ENCODE measurements at places on chromosomes 1 and 21.

GRCh38 chr1:225565847-225566246 is 87.1 kb downstream of the ENAH start:
- H3K27ac ChIP-seq: no peak overlapping the region
- no peak overlapping the region for H3K4me3 ChIP-seq
- no peaks in the 10 kb centered on the region for H3K4me1 ChIP-seq
- H3K36me3 ChIP-seq: no peaks in the 10 kb centered on the region

- no peak for DNase-seq
- peaks cover 16% of the 10 kb centered on the region for H3K4me1 ChIP-seq
- no peaks in the 10 kb centered on the region for H3K36me3 ChIP-seq
- H3K4me3 ChIP-seq: no peak overlapping the region
Observed at GRCh38 chr1:183467687-183468086, 4.6 kb upstream of the SMG7 start.

GRCh38 chr1:151853411-151853943 is at the start of gene THEM5:
TSS of gene THEM5 (minus strand) at chr1:151853712. CDS start at chr1:151853565, 147 bp downstream.
- DNase-seq: no peak
- no peaks in the 10 kb centered on the region for H3K36me3 ChIP-seq
- no peak within 1 kb of the TSS for H3K4me3 ChIP-seq
- peaks cover 32% of the 10 kb centered on the region for H3K27me3 ChIP-seq
- H3K4me1 ChIP-seq: peaks cover 2% of the 10 kb centered on the region

GRCh38 chr1:43256675-43257570 is 12.9 kb upstream of the TMEM125 start:
- H3K36me3 ChIP-seq: no peaks in the 10 kb centered on the region
- H3K4me3 ChIP-seq: no peak overlapping the region
- peaks cover 15% of the 10 kb centered on the region for H3K4me1 ChIP-seq
- peaks cover 9% of the 10 kb centered on the region for H3K27me3 ChIP-seq

DNA sequence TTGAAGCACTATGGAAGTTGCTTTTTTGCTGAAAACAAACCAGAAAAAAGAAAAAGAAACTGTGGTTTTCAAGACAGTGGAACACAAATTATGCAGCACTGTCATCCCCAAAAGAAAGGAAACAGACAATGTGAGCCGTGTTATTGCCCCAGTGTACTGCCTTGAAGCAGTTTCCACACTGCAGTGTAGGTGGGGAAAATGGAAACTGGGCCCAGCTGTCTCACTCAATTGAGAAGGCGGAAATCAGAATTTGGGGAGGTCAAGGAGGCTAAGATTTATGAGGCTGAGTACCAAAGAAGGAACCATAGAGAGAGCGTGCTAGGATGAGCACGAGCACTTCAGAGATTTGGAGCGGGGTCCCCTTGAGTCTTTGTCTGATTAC is 55.5 kb downstream of the MPZL1 start:
- H3K27ac ChIP-seq: no peak overlapping the region
- DNase-seq: no peak
- no peaks in the 10 kb centered on the region for H3K4me1 ChIP-seq
- no peaks in the 10 kb centered on the region for H3K27me3 ChIP-seq

DNA sequence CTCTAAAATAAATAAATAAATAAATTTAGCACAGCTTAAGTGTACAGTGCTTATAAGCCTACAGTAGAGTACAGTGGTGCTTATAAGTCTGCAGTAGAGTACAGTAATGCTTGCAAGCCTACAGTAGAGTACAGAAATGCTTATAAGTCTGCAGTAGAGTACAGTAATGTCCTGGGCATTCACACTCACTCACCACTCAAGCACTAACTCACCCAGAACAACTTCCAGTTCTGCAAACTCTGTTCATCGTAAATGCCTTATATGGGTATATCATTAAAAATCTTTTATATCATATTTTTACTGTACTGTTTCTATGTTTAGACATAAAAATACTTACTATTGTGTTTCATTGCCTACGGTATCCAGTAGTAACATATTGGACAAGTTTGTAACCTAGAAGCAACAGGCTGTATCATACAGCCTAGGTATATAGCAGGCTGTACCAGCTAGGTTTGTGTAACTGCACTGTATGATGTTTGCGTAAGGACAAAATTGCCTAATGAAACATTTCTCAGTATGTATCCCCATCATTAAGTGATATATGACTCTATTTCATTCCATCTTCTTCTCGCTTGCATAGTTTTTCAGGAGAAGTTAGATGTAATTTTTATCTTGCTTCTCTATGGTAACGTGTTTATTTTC is 14.0 kb upstream of the S100B start:
- H3K36me3 ChIP-seq: no peaks in the 10 kb centered on the region
- peaks cover 6% of the 10 kb centered on the region for H3K4me1 ChIP-seq
- no peak for DNase-seq

DNA sequence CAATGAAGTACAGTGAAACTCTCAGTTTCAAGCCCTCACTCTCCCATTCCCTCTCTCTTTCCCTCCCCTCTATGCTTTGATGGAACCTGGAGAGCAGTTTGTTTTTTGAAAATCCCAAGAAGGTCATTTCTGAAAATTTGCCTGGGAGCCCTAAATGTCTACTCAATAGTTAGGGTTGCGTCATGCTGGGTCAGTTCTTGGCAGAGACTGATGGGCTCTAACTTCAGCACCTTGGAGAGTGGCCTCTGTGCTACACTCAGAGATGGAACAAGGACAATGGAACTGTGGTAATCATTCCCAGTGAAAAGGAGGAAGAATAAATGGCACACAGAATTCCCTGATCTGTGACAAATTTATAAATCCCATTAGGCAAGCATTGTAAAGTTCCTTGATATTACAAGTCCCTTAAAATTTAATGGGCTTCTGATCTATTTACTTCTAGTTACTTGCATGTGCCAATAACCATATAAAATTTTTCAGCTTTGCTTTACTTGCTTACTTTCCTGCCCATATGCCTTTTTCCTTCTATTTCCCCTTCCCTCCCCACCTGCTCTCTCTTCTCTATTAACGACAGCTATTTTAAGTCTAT is 182.9 kb upstream of the KCND3 start:
- no peaks in the 10 kb centered on the region for H3K4me1 ChIP-seq
- no peak for DNase-seq
- H3K27me3 ChIP-seq: peaks cover 18% of the 10 kb centered on the region
- no peak overlapping the region for H3K4me3 ChIP-seq

DNA sequence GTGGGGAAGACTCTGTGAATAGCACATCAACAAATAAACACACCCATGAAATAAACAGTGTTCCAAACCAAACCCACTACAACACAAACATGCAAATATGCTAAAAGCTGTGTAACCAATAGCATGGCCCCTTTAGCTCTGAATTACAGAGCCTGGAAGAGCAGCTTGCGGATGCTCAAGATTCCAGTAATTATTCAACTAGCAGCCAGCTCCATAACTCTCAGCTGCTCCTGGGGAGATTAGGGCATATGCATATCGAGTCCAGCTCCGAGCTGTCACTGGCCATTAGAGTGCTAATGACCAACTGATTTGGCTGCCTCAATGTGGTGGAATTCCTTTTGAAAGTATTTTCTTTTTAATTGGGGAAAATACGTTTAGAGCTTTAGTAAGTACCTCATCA is 207.1 kb downstream of the HHAT start:
- DNase-seq: no peak
- no peak overlapping the region for H3K4me3 ChIP-seq
- H3K27me3 ChIP-seq: no peaks in the 10 kb centered on the region
- H3K36me3 ChIP-seq: no peaks in the 10 kb centered on the region

GRCh38 chr1:65189576-65190115 is 41.6 kb downstream of the AK4 start:
- no peak for DNase-seq
- H3K27me3 ChIP-seq: no peaks in the 10 kb centered on the region
- H3K36me3 ChIP-seq: no peaks in the 10 kb centered on the region
- H3K4me1 ChIP-seq: no peaks in the 10 kb centered on the region
- peak overlapping the region; percentile 24 for H3K27ac ChIP-seq

- H3K36me3 ChIP-seq: no peaks in the 10 kb centered on the region
- no peak overlapping the region for H3K4me3 ChIP-seq
Observed at GRCh38 chr1:237901299-237901934, 10.7 kb upstream of the ZP4 start.

DNA sequence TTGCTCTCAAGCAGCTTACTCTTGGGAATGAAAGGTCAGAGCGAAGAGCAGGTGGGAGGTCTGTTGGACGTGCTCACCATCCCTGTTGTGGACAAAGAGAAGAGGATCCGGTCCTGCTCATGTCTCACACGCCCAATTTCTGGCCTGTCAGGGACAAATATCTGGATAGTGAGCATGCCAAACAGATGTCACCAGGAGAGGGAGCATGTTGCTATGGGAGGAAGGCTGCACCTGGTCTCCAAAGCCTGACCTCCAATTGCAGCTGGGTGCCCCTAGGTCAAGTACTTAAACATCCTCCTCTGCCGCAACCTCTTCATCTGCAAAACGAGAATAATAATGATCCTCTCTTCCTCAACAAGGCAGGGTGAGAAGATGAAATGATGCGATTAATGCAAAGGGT is 53.4 kb downstream of the DMRTA2 start:
- H3K27ac ChIP-seq: no peak overlapping the region
- no peak overlapping the region for H3K4me3 ChIP-seq
- H3K27me3 ChIP-seq: peaks cover 50% of the 10 kb centered on the region
- no peak for DNase-seq
- H3K36me3 ChIP-seq: no peaks in the 10 kb centered on the region

DNA sequence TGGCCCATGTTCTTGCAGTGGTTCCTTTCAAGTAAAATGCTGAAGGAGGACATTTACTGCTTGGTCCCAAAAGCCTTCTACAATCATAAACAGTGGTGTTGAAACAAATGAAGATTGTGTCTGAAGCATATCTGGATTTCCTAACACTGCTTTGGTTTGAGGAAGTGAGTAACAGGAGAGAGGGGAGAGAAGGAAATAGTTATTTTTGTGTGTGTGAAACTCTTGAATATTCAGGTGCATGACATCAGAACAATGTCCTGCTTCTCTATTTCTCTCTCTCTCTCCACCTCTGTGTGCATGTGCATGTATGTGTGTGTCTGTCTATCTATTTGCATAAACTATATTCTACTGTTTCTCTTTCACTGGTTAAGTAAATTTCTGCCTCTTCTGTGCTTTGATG is 61.4 kb upstream of the TNFSF18 start:
- peak overlapping the region; percentile 69 for H3K4me3 ChIP-seq
- peaks cover 44% of the 10 kb centered on the region for H3K4me1 ChIP-seq
- peaks cover 14% of the 10 kb centered on the region for H3K36me3 ChIP-seq
- peak overlapping the region; percentile 1 for H3K27ac ChIP-seq

- no peaks in the 10 kb centered on the region for H3K4me1 ChIP-seq
- DNase-seq: no peak
- H3K27ac ChIP-seq: no peak overlapping the region
- H3K4me3 ChIP-seq: no peak overlapping the region
- no peaks in the 10 kb centered on the region for H3K36me3 ChIP-seq
Observed at GRCh38 chr21:34595457-34595856, 19.5 kb downstream of the RCAN1 start.

DNA sequence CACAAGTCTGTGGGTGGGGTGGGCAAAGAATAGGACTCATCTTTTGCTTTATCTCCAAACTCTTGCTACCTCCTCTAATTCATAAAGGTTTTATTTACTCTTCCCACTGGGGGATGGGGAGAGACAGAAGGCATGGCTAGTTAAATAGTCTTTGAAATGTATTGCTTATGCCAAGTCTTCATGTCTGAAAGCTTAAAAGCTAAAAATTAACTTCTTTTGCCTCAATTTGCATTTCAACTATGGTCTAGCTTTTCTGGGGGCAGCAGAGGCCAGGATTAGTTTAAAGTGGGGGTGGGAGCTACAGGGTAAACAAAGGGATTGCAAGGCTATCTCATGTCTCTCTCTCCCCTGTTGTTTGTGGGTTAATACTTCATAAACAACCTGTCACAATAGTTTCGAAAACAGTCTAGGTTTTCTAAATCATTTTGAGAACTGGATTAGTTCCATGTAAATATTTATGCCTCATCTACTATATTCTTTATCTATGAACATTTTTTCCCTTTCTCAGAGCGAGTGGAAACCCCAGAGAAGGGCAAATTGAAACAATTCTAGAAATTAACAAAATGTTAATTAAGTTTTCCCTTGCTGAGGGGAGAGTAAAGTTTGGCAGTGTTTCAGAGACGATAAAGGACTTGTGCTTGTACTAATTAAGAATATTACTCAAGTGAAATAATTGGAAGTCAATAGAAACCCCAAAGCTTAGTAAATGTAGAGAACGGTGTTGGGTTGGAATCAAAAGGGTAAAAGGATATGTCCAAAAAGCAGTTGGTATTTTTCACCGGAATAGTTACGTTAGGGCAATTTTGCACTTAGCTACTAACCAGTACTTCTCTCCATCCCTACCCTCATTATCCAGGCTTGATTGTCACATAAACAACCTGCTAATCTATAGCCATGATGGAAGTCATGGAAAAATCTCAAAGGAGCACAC is 182.2 kb downstream of the GIPC2 start:
- no peaks in the 10 kb centered on the region for H3K36me3 ChIP-seq
- H3K27ac ChIP-seq: no peak overlapping the region
- no peaks in the 10 kb centered on the region for H3K4me1 ChIP-seq
- no peak overlapping the region for H3K4me3 ChIP-seq
- H3K27me3 ChIP-seq: no peaks in the 10 kb centered on the region

DNA sequence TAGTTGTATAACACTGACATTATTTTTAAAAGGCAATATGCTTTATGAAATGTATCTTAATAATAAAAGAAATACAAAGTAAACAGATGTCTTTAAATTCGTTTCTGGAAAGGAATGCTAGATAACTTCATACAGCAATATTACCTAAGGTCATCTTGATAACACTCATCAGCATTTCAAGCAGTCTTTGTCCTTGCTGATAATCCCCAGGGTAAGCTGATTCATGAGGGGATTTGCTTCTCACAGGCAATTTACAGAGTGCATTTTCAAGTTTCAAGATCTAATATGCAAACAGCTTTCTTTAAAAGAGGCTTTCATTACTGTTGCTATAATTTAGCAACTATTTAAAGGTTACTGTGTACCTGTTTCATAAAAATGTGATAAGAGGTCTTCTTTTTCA is 75.2 kb upstream of the NEK2 start:
- no peak for DNase-seq
- no peak overlapping the region for H3K4me3 ChIP-seq
- peaks cover 8% of the 10 kb centered on the region for H3K36me3 ChIP-seq
- no peaks in the 10 kb centered on the region for H3K27me3 ChIP-seq
- H3K27ac ChIP-seq: no peak overlapping the region

DNA sequence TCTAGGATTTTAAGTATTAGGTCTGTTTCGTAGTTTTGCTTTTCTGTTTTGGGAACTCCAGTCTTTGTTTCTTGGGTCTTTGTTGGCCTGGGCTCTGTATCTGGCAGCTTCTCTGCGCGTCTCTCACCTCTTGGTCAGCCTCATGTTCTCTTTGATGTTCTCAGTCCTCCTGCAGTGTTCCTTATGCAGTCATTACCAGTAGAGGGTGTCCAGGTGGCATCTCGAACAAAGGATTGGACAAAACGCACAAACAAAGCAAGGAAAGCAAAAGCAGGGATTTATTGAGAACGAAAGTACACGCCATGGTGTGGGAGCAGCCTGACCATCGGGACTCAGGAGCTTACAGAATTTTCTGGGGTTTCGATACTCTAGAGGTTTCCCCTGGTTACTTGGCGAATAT is 133.7 kb upstream of the COL6A1 start:
- H3K4me3 ChIP-seq: no peak overlapping the region
- peaks cover 4% of the 10 kb centered on the region for H3K36me3 ChIP-seq
- no peak overlapping the region for H3K27ac ChIP-seq
- H3K4me1 ChIP-seq: no peaks in the 10 kb centered on the region
